Bronchus fibroblast of lung (primary cell): ENCODE measurements at places on chromosomes 4 and X. TPM values are rescaled to one million over a fixed set of nuclear protein-coding genes. Genes with fewer than 3 reads are reported as not detected.

GUCY1B1 gene
- total RNA-seq, result 12.0 and 12.9 TPM in 2 replicates

NMU gene
- 2.5 and 3.5 TPM in 2 replicates for total RNA-seq

ZCCHC12 gene
- 0.15 and 0.17 TPM in 2 replicates for total RNA-seq

AMER1 gene
- total RNA-seq, result 1.0 TPM in 2 replicates

LRP2BP gene
- total RNA-seq, result under 0.01 and 0.34 TPM in 2 replicates

GC gene
- total RNA-seq, result not detected in 2 replicates

CT45A1 gene
- total RNA-seq, result not detected in 2 replicates

GYG2 gene
- total RNA-seq, result 5.9 and 6.1 TPM in 2 replicates

IDH3G gene
- total RNA-seq, result 94.1 and 96.8 TPM in 2 replicates

TRIM75 gene
- total RNA-seq, result not detected in 2 replicates

HELT gene
- not detected in 2 replicates for total RNA-seq

GABRE gene
- 0.74 and 1.5 TPM in 2 replicates for total RNA-seq

SGMS2 gene
- 43.1 and 60.4 TPM in 2 replicates for total RNA-seq

PPARGC1A gene
- total RNA-seq, result 0.15 and 0.17 TPM in 2 replicates

CXCR3 gene
- total RNA-seq, result not detected in 2 replicates

ZNF157 gene
- 0.17 TPM in 1 of 2 replicates, not detected in the other for total RNA-seq

SLC10A7 gene
- 4.5 and 4.6 TPM in 2 replicates for total RNA-seq

CXorf49 gene
- not detected in 2 replicates for total RNA-seq

TAF1 gene
- 9.8 and 11.3 TPM in 2 replicates for total RNA-seq

IGFBP7 gene
- 20.1 and 26.7 TPM in 2 replicates for total RNA-seq

CHRDL1 gene
- 0.45 and 0.67 TPM in 2 replicates for total RNA-seq

PIN4 gene
- total RNA-seq, result 7.0 and 9.8 TPM in 2 replicates

FGF2 gene
- total RNA-seq, result 8.9 and 11.8 TPM in 2 replicates

ZNF711 gene
- 1.6 and 2.5 TPM in 2 replicates for total RNA-seq

GAB3 gene
- total RNA-seq, result 0.30 and 0.84 TPM in 2 replicates

CEP44 gene
- total RNA-seq, result 12.0 and 12.6 TPM in 2 replicates

ADGRG2 gene
- under 0.01 TPM in 2 replicates for total RNA-seq

MAGEA6 gene
- not detected in 2 replicates for total RNA-seq

PNMA3 gene
- total RNA-seq, result not detected in 2 replicates

MOB1B gene
- total RNA-seq, result 4.9 and 7.9 TPM in 2 replicates

CYBB gene
- total RNA-seq, result not detected in 2 replicates

AMBN gene
- not detected in 2 replicates for total RNA-seq

TMPRSS11F gene
- not detected in 2 replicates for total RNA-seq

USP17L10 gene
- total RNA-seq, result not detected in 2 replicates

SPANXN3 gene
- not detected in 2 replicates for total RNA-seq

FAM184B gene
- under 0.01 TPM in 1 of 2 replicates, not detected in the other for total RNA-seq

WAS gene
- total RNA-seq, result 0.17 and 0.89 TPM in 2 replicates

ACTRT1 gene
- not detected in 2 replicates for total RNA-seq

COX7B2 gene
- not detected in 2 replicates for total RNA-seq

NDP gene
- total RNA-seq, result 0.74 and 1.5 TPM in 2 replicates

SYNPO2 gene
- 0.34 and 0.45 TPM in 2 replicates for total RNA-seq

PDHA2 gene
- not detected in 2 replicates for total RNA-seq

IQCM gene
- total RNA-seq, result not detected in 2 replicates

MAGEA8 gene
- total RNA-seq, result not detected in 2 replicates

GLRB gene
- total RNA-seq, result 3.9 and 4.2 TPM in 2 replicates

ERCC6L gene
- total RNA-seq, result 7.4 and 9.4 TPM in 2 replicates

GDPD2 gene
- total RNA-seq, result not detected in 2 replicates

FSTL5 gene
- total RNA-seq, result not detected in 2 replicates

AKAP17A gene
- total RNA-seq, result 19.5 and 20.2 TPM in 2 replicates

SCML2 gene
- 1.2 TPM in 2 replicates for total RNA-seq

SSX2 gene
- not detected in 2 replicates for total RNA-seq

CYLC1 gene
- total RNA-seq, result not detected in 2 replicates

AKAP4 gene
- not detected in 2 replicates for total RNA-seq
